IMR-90 (cell line): ENCODE measurements at places on chromosomes 7 and 10. TPM values are rescaled to one million over a fixed set of nuclear protein-coding genes. Genes with fewer than 3 reads are reported as not detected.

- H3K27me3 ChIP-seq = no peaks in the 10 kb centered on the region
- no peak for DNase-seq
- no peak overlapping the region for H3K4me3 ChIP-seq
- H3K36me3 ChIP-seq = no peaks in the 10 kb centered on the region
- no peak overlapping the region for H3K27ac ChIP-seq
- H3K4me1 ChIP-seq = peaks cover 6% of the 10 kb centered on the region
Measured at GRCh38 chr7:6310271-6310993, 38.0 kb upstream of the CYTH3 start.

GRCh38 chr10:4249841-4250586, 465.0 kb upstream of the KLF6 start:
- peaks cover 17% of the 10 kb centered on the region for H3K4me1 ChIP-seq
- no peak for DNase-seq
- no peaks in the 10 kb centered on the region for H3K36me3 ChIP-seq
- H3K27me3 ChIP-seq = no peaks in the 10 kb centered on the region
- H3K27ac ChIP-seq = peak overlapping the region; percentile 39; the same call in 1 of the 2 replicates
- H3K4me3 ChIP-seq = no peak overlapping the region

GRCh38 chr10:6996431-6996830, 414.4 kb downstream of the SFMBT2 start:
- no peaks in the 10 kb centered on the region for H3K4me1 ChIP-seq
- H3K36me3 ChIP-seq = no peaks in the 10 kb centered on the region

Gene MACROH2A2
- 16.7 and 17.4 TPM in 2 replicates for total RNA-seq

GRCh38 chr10:72124989-72125388, 36.6 kb upstream of the SPOCK2 start:
- H3K27me3 ChIP-seq = no peaks in the 10 kb centered on the region
- H3K27ac ChIP-seq = no peak overlapping the region
- no peak overlapping the region for H3K4me3 ChIP-seq
- peak; percentile 77 for DNase-seq
- peaks cover 2% of the 10 kb centered on the region; the same call in 1 of the 2 replicates for H3K36me3 ChIP-seq
- H3K4me1 ChIP-seq = peaks cover 1% of the 10 kb centered on the region; the same call in 1 of the 2 replicates

Gene CNNM1
- total RNA-seq = 0.18 and 0.28 TPM in 2 replicates

DNA sequence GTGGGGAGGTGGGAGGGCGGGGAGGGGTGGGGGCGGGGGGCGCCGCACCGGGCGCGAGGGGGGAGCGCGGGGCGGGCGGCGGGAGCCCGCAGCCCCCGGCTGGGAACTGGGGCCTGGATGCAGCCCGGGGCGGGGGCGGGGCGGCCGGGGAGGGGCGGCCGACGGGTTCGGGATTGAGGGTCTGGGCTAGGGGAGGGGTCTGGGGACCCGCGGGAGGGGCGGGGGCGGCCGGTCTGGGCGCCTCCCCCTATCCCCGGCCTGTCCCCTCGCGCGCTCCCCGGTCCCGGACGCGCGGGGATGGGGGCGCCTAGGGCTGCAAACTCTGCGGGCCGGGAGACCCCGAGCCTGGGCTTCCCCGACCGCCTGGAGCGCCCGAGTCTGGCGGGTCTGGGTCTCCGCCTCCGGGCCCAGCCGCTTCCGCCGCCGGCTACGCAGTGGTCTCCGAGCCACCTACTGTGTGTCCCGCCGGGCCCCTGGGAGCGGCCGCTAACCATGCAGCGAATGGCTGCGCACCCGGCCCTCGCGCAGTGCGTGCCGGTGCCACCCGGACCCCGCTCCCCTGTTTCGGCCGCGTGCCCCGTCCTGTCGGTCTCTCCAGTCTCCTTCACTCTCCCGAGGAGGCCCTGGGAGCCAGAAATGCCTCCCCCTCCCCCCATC, 375 bp upstream of the FGF8 start:
- H3K36me3 ChIP-seq = no peaks in the 10 kb centered on the region; the same call in 1 of the 2 replicates
- H3K27me3 ChIP-seq = peaks cover 64% of the 10 kb centered on the region
- H3K27ac ChIP-seq = no peak overlapping the region
- DNase-seq = no peak
- H3K4me3 ChIP-seq = no peak overlapping the region
